ENCODE measurements at places on chromosomes 3 and 15. TPM values are rescaled to one million over a fixed set of nuclear protein-coding genes. Genes with fewer than 3 reads are reported as not detected.
A peak's percentile ranks its signal among the peaks of the same experiment; 100 is the strongest.

- DNase-seq: peak; percentile 87
These were observed 12.0 kb downstream of the MESD start for GRCh38 chr15:80977627-80978036.

- DNase-seq: peak; percentile 21
These were observed 3.7 kb downstream of the WNT5A start for GRCh38 chr3:55483196-55484095.

MESP2 gene
- not detected for total RNA-seq

GRCh38 chr3:197508461-197508860 is 47.3 kb downstream of the BDH1 start:
- DNase-seq: no peak
